ENCODE measurements at places on chromosomes 7 and 10. TPM values are rescaled to one million over a fixed set of nuclear protein-coding genes. Genes with fewer than 3 reads are reported as not detected.

GRCh38 chr10:68861253-68861652 lies 33.9 kb downstream of the STOX1 start:
- DNase-seq, result no peak

GRCh38 chr10:54985732-54986131 lies 184.7 kb upstream of the PCDH15 start:
- no peak for DNase-seq

GRCh38 chr7:92685136-92686042 lies 95.2 kb upstream of the FAM133B start:
- no peak for DNase-seq

GRCh38 chr10:97074256-97075145 lies 111.3 kb downstream of the SLIT1 start:
- no peak for DNase-seq

- no peak for DNase-seq
These were observed 1.2 kb downstream of the PAX4 start for GRCh38 chr7:127616724-127617123.

- no peak for DNase-seq
These were observed 122.8 kb downstream of the THSD7A start for GRCh38 chr7:11709196-11709595.

DNA sequence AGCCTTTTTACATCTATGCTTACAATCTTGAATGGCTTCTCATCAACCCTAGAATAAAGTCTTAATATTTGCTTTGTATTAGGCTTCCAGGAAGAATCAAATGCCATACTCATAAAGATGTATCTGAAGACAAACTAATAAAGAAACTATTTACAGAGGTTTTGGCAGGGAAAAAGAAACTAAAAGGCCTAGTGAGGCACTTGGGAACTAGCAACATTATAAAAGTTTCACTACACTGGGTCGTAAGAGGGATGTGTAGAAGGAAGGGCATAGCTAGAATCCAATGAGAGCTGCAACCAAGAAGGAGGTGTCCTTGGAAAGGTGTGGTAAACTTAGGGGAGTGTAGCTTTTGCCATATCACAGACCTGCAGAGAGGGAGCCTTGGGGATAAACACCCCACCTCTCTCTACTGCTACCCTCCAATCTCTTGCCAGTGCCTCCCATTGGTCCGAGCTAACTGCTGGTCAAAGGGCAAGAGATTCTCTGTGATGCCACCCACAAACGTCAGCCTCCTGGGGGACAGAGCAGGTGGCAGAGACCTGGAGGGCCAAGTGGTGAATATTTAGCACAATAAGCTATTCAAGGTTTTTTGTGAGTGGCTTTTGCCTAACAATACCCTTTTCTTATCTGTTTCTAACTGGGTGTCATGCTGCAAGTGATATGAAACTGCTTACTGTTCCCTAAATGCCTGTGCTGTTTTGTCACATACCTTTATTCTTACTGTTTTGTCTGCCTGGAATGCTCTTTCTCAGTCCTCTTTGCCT lies 60.7 kb downstream of the CPED1 start:
- DNase-seq, result no peak

DNA sequence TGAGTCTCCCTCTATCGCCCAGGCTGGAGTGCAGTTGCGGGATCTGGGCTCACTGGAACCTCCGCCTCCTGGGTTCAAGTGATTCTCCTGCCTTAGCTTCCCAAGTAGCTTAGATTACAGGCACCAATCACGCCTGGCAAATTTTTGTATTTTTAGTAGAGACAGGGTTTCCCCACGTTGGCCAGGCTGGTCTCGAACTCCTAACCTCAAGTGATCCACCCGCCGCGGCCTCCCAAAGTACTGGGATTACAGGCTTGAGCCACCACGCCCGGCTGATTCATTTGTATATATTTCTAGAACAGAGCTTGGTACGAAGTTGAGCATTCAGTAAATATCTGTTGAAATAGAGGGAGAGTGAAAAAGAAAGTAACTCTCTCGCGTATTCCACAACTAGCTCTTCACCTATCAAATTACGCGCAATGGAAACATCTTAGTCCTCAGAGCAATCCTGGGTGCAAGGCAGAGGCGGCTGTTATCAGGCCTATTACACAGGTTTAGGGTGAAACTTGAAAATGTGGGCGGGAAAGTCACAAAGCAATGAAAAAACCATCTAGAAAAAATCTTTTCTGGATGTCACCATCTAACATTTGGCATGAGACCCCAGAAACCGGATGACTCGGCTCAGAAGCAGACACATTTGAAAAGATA lies 707 bp upstream of the GHITM start:
- no peak for DNase-seq

GRCh38 chr10:114357515-114357996 lies 46.7 kb downstream of the AFAP1L2 start:
- no peak for DNase-seq

- DNase-seq, result no peak
These were observed 9.6 kb upstream of the PON3 start for GRCh38 chr7:95405800-95406199.

DNA sequence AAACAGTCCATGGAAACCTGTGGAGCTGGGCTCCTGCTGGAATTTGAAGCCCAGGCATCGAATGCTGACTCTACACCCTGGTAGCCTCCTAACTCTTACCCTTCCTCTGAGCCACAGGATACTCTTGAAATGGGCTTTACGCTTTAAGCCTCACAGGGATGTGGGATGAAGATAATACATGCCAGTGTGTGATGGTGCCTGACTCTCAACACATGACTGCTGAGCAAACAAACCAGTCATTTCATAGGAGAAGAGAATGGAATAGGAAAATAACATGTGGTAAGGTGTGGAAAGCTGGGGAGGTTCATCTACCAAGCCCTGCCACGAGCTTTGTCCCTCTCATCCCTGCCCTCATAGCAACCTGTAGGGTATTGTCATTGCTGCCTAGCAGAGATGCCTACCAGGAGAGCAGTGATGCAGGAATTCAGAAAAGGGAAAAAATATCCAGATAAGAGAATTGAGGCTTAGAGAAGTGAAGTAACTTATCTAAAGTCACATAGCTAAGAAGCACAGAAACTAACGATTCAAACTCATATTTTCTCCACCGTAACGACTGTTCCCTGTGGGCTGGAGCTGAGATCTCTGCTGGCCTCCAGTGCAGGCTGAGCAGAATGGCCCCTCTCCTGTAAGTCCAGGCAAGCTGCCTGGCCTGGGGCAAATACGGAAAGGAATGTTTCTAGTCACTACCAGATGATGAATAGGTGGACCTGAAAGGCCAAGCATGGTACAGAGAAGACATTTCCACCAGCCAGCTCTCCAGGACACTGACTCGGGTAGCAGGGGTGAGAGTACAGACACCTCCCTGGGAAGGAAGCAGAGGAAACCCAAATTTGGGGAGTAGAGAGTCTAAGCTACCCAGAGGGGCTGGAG lies 90.2 kb upstream of the DUSP5 start:
- no peak for DNase-seq

DNA sequence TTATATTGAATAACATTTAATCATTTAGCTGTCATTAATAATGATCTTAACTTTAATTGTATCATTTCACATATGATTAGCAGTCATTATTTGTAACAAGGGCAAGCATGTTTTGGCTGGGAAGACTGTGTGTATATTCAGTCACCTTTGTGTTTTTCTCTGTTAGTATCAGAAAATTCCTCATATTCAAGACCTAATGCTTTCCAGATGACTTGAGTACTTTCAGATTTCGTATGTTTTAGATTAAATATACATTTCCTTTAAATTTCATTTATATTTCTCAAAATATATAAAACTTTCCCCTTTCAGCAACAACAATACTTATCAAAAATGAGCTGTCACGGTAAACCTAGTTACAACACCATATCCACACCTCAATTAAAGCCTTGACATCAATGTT lies 6.3 kb upstream of the CACNA2D1 start:
- no peak for DNase-seq

- no peak for DNase-seq
These were observed 453.4 kb upstream of the PODXL start for GRCh38 chr7:132009778-132010177.

- no peak for DNase-seq
These were observed 8.5 kb upstream of the STX1A start for GRCh38 chr7:73727952-73728351.

DNA sequence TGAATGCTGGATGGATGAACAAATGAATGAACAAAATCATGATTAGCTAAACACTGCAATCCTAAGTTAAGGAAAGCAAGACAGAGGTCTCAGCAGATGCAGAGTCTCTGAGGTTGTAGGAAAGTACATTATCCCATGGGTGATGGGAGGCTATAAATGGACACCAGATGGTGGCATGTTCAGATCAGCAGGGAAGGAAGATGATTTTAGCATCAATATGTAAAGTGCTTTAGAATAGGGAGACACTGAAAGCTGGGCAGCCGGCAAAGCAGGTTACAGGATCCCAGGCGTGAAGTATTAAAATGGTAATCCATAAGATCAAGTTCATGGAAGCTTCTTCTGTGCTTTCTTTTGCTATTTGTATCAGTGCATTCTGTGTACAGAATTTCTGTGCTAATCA lies 7.9 kb upstream of the RAPGEF5 start:
- DNase-seq, result no peak

DNA sequence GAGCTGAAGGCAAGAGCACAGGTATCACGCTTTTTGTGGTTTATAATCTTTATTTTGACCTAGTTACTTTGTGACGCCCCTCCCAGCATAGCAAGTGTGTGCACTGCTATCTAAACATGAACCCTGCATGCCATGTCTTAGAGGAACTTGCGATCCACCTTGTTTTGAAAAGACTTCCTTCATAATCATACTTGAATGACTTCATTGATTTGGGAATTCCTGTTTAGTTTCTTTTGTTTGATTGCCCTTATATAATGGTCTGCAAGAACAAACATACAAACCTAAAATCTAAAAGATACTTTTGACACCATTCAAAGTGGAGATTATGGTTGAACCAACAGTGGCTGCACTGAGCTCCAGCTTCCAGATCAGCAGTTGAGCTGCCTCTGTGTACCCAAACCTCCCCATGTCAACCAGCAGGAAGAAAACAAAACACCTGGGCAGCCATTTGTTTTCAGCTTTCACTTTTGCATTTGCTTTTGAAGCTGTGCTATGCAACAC lies 132.6 kb downstream of the CELF2 start:
- no peak for DNase-seq

GRCh38 chr7:153657182-153657800 lies 394.9 kb upstream of the DPP6 start:
- DNase-seq, result no peak

DNA sequence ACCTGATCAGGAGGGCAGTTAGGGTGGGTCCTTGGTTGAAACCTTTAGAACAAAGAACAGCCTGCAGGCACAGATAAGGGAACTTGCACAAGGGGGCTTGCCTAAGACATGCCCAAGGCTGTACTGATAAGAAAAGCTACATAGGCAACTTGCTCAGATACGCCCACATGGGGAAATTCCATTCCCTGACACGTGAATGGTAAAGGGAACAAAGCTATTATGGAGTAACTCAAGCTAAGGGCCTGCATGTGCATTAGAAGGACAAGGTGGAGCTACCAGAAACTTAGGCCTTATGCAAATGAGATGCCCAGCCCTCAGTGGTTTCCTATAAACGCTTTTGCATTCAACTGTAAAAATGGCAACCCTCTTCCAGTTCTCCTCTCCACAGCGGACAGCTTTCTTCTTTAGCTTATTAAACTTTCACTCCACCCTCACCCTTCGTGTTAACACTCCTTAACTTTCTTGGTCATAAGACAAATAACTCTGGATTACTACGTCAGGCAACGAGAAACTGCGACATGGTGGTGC lies 1192.1 kb upstream of the CELF2 start:
- no peak for DNase-seq

- no peak for DNase-seq
These were observed 119.1 kb upstream of the JCAD start for GRCh38 chr10:30178356-30178964.

DNA sequence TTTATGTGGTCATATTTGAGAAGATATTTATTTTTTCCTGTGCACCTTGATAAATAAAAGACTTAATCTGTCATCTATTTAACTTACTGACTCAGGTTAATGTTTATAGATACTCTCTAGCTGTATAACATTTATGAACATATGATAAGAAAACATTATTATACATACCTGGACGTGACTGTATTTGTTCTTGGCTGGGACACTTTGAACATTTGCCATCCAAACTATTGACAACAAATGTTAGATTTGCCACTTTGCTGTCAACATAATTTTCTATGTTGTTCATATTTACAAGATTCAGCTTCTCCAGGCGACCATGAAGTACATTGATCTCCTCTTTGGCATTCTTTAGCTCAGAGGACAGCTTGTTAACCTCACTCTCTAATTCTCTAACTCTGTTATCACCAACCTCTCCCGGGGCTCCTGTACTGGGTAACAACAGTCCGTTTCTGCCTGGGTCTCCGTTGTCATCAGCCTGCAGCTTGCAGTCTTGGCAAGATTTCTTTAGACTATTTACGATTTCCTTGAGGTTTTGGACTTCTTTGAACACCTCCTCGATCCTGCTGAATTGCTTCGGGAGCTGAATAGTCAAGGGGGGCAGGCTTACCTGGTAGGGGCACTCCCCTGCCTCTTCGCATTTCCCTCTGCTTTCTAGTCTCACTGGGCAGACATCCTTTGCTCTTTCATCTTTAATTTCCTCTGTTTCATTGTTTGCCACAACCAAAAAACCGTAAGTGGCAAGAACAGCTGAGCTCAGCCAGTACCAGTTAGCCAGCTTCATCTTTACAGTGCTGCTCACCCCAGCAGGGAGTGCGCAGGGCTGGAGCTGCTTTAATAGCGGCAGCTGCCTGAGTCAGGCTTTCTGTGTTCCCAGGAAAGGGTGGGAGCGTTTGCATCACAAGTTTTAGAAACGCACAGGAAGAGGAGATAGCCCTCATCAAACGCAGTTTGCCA lies at the start of gene FGL2:
Gene FGL2, minus strand, starts transcription at position 807 of the 954 bp plus-strand sequence. Its CDS starts 26 bp downstream, at position 781.
- DNase-seq, result peak; percentile 82

GRCh38 chr7:154388412-154388811 lies 336.2 kb downstream of the DPP6 start:
- DNase-seq, result no peak

DNA sequence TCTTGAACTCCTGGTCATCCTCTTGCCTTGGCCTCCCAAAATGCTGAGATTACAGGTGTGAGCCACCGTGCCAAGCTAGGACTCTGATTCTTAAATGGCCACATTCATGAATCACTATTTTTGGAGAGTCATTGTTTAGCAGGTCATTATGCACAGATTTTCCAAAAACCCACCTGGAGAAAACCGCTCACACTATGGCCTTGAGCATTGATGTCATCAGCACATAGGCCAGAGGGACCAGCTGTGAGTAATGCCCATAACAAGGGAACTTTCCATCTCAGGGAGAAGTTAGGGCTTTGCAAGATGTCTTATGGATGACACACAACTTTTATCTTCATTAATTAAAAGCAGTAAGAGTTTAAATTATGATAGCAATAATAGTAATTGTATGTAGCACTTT lies 86.4 kb upstream of the KIF5B start:
- no peak for DNase-seq

GRCh38 chr10:114412907-114413797 lies 8.8 kb upstream of the AFAP1L2 start:
- DNase-seq, result no peak

- DNase-seq, result no peak
These were observed 121.4 kb downstream of the MAGI2 start for GRCh38 chr7:79332091-79332490.

ADAMTS14 gene
- 0.51 TPM for total RNA-seq

OGDHL gene
- total RNA-seq, result not detected

MTPN gene
- 80.1 TPM for total RNA-seq

TBX20 gene
- not detected for total RNA-seq

CLDN12 gene
- 24.2 TPM for total RNA-seq

NDUFB8 gene
- total RNA-seq, result 156 TPM

EGFR gene
- 236 TPM for total RNA-seq

PKD2L1 gene
- not detected for total RNA-seq

FAM25C gene
- total RNA-seq, result 113 TPM

LLCFC1 gene
- not detected for total RNA-seq

GIMAP6 gene
- 4.1 TPM for total RNA-seq

ITIH5 gene
- 3.9 TPM for total RNA-seq

SPDYE9 gene
- total RNA-seq, result not detected

Data from suprapubic skin (tissue), 4 donors.